ENCODE measurements at places on chromosomes 16 and 17.

DNA sequence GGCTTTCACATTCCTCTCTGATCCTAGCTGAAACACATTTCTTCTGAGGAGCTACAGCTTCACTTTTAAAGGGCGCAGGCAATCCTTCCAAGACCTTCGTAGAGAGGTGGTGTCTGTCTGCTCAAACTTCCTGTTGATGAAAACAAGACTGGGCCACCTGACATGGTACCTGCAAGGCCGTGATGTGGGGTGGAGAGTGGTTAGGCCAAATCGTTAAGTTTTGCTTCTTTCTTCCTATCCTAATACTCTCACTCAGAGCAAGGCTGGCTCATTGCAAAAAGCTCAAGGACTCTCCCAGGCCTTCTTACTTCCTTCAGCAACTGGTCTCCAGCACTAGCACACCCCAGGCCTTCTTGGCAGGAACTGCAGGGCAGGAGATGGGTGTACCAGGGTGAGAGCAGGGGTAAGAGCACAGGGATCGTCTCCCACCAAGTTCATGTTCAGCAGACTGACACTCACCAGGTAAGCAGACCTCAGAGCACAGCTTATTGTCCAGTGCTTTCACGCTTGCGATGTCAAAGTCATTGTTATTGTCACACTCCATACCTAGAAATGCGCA, 10.9 kb upstream of the FOXJ1 start:
- DNase-seq, result no peak

- no peak for DNase-seq
These were observed 84.8 kb upstream of the TBC1D3K start for GRCh38 chr17:37839196-37839978.

DNA sequence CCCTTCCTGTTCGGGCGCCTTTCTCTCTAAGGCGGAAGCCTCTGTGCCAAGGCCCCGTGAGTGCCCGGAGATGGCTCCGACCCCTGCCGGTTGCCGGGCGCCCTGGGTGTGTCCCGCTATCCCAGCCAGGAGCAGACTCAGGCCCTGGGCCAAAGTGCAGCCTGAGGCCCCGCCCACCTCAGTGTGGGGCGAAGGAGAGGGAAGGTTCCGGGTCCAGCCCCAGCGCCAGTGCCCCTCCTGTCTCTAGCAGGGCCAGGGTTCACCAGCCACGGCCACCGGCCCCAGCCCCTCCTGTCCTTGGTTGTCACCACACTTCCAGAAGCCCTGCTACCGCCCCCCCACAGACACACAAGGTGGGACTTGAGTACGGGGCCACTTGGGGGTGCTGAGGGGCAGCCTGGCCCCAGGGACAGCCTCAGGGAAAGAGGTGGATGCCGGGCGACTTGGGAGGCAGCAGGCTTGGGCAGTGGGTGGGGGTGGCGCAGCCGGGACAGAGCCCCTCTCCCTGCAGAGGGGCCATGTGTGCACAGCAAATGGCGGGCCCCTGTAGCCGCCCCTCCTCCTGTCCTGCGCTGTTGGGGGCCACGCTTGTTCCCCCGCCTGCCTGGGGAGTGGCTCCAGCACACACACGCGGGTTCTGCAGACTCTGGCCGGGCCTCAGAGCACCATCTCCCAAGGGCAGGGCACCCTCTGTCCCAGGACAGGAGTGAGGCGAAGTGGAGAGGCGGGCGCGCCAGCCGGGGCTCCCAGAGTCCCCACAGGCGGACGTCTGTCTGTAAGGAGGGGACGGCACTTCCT, 6.0 kb downstream of the C1QTNF8 start:
- no peak for DNase-seq

GRCh38 chr16:27824786-27825185, 238.7 kb downstream of the GSG1L start:
- no peak for DNase-seq

DNA sequence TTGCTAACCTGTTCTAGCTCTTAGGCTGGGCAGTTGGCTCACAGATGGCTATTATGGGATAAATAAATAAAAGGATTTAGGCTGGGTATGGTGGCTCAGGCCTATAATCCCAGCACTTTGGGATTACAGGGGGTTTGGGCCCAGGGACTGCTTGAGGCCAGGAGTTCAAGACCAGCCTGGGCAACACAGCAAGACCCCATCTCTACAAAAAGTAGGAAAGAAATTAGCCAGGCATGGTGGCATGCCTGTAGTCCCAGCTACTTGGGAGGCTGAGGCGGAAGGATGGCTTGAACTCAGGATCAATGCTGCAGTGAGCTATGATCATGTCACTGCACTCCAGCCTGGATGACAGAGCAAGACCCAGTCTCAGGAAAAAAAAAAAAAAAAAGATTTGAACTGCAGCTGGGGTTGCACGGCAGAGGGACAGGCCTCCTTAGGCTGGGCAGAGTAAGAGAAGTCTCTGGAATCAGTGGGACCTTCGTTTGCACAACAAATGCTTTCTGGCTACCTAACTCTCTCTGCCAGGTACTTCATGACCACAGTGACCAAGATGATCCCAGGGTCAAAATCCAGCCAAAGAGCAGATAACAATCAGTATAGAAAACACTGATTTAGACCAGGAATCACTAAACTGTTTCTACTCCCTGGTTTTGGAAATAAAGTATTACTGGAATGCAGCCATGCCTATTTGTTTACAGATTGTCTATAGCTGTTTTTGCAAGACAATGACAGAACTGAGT, 6.8 kb downstream of the RUSF1 start:
- DNase-seq, result no peak

GRCh38 chr16:4572715-4573114, 16.6 kb downstream of the C16orf96 start:
- DNase-seq, result no peak

DNA sequence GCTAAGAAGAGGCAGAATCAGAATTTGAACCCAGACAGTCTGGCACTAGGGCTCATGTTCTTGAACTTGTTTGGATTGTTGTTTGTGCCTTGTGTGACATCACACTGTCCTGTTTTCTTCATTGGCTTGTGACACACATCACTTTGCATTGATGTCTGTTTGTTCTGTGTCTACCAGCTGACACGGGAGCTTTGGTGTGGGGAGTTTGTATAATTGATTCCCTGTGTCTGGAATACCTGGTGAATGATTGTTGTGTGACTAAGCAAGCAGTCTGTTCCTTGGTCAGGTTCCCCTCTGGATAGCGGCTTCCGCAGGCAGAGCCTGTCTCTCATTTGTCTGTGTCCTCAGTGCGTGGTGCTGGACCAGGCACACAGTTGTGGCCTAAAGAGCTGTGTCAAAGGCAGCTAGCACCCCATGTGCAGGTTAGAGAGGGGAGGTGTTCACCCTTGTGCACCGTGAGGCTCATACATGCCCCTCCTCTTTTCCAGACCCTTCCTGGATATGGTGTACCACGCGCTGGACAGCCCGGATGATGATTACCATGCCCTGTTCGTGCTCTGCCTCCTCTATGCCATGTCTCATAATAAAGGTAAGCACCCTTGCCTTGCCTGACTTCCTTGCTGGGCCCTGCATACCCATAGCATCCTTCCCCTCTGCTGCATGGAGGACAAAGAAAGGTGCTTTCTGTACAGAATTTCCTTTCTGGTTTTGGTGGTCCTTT, 80.1 kb downstream of the CLEC16A start:
- DNase-seq, result no peak

DNA sequence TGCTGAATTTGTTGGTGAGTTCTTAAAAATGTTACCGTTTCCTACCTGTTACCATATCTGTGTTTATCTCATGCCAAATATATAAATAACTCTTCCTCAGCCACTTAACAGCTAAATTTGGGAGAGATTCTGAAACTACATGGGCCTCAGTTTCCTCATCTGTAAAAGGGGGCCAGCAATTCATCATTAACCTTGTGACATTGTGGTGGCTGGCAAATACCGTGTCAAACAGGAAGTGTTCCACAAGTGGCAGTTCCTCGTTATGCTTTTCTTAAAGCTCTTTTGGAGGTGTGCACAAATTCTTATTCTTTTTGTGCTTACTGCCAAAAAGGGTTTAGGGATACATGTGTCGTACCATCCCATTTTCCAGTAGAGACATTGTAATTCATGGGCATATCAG, 220.4 kb upstream of the CACNG5 start:
- DNase-seq, result no peak

- no peak for DNase-seq
These were observed 599 bp downstream of the TOP3A start for GRCh38 chr17:18314059-18314730.

DNA sequence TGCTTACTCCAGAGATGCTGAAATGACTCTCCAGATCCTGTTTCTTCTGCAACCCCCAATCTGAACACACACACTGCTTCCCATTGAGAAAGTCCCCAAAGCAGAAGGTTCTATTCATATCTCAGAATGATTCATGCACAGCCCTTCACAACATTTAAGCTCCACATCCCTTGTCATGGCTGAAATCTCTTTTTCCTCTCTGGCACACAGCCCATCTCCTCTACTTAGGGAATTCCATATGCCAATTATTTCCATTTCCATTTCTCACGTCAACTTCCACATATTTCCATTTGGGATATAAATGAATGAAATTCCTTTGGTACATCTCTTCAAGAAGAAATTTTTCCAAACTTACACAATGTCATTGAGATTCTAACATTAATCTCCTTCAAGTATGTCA, 119.6 kb downstream of the CDH11 start:
- no peak for DNase-seq

DNA sequence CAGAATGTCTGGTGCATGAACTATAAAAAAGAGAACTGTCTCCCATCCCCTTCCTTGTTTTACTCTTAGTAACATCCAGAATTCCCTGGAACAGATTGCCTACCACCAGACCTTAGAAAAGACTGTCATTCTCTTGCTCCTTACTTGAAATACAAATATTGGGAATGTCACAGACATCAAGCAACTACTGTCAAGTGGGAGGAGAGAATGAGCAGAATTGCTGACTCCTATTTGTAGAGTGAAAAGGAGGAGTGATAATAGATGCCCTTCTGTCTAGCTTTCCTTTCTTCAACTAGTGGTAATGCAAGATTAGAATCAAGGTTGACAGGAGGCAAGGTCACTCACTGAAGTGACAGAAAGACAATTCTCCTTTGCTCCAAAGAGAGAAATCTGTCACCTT, 23.9 kb upstream of the NOL11 start:
- DNase-seq, result no peak

DNA sequence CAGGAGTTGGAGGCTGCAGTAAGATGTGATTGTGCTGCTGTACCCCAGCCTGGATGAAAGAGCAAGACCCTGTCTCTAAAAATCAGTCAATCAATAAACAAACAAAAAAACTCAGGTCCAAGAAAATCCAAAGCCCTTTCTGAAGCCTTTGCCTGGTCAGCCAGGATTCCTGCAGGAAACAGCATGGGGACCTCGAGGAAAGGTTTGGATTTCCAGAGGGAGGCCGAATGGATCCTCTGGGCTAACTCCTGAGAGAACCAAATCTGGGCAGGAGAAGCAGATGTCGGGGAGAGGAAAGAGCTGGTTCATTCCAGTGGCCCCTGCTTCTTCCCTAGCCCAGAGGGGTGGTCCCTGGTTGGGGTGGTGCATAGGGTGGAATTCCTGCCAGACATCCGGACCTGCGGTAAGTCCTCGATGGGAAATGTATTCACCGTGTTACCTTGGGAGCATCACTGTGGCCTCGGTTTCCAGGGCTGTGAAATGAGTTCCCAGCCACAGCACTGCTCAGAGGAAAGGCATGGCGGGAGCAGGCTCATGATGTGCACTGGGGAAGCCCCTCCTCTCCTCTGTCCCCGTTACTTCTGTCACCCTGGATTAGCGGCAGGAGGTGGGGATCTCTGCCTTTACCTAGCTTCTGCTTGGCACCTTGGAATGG, 75.1 kb downstream of the CYLD start:
- no peak for DNase-seq

- DNase-seq, result no peak
These were observed 120.2 kb upstream of the HAS3 start for GRCh38 chr16:68985268-68985667.

DNA sequence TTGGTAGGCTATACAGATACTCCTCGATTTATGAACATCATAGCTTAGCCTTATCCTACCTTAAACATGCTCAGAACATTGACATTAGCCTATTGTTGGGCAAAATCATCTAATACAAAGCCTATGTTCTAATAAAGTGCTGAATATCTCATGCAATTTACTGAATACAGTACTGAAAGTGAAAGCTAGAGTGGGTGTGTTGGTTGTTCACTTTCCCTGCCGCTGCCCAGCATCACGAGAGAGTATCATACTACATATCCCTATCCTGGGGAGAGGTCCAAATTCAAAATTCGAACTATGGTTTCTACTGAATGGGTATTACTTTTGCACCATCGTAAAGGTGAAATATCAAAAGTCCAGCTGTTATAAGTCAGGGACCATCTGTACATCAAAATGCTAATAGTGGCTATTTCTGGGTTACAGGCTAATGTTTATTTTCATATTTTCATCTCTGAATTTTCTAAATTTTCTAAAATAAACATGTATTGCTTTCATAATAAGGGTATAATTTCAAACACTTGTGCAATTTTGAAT, 54.5 kb downstream of the NACA2 start:
- DNase-seq, result no peak

- no peak for DNase-seq
These were observed 225.0 kb downstream of the XYLT1 start for GRCh38 chr16:17245776-17246175.

- no peak for DNase-seq
These were observed 58.4 kb upstream of the MTMR4 start for GRCh38 chr17:58572846-58573245.

- no peak for DNase-seq
These were observed 42.8 kb downstream of the ADCY7 start for GRCh38 chr16:50309156-50309526.

DNA sequence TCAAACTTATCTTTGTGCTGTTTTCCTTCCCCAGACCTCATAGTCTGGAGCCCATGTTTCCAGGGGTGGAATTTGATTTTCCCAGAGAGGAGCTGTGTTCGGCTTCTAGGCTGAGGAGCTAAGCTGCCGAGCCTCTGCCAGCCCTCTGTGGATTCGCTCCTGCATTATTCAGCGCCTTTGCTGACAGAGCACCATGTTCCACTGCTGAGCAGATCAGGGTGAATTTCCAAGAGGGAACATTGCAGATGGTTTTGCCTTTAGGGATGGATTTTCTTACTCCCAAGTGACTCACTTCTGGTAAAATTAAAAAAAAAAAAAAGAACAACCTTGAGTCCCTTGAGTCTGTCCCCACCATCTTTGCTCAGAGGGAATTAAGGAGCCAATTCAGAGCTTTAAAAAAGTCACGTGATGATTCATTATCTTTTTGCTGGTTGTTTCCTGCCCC, 229.5 kb downstream of the PRKCA start:
- no peak for DNase-seq

GRCh38 chr16:67299269-67299668, 19.9 kb downstream of the PLEKHG4 start:
- no peak for DNase-seq

GRCh38 chr17:44707755-44708400, 587 bp upstream of the DBF4B start:
- DNase-seq, result no peak

- DNase-seq, result no peak
These were observed 410.6 kb downstream of the HS3ST4 start for GRCh38 chr16:26102369-26102768.
